ENCODE measurements at places on chromosomes 6 and 20.

- DNase-seq = no peak
These were observed 229.4 kb downstream of the TSHZ2 start for GRCh38 chr20:53201588-53201987.

DNA sequence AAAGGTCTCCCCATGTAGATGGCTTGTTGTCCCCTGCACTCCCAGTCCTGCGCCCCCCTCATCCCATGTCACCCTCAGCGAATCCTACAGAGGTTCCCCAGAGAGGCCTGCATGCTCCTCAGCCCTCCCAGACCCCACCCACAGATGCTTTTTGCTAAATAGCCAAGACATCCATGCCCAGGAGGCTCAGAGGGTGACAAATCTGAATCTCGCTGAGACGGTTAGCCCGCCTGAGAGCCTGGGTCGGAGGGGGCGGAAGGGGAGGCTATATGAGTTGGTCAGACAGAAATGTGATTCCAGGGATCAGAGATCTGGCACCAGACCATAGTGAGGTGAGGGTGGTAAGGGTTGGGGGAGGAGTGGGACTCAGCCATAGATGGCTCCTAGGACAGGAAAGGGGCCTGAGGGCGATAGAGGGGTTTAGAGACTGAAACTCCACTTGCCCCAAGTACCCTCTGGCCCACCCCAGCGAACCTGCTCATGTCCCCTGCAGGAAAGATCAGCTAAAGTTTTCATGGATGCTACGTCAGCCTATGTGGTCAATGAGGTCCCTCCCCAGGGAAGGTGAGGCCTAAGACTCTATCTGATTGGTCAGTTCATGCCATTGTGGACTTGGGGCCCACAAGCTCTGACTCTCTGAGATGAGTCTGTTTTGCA is 33.2 kb downstream of the TFEB start:
- no peak for DNase-seq

DNA sequence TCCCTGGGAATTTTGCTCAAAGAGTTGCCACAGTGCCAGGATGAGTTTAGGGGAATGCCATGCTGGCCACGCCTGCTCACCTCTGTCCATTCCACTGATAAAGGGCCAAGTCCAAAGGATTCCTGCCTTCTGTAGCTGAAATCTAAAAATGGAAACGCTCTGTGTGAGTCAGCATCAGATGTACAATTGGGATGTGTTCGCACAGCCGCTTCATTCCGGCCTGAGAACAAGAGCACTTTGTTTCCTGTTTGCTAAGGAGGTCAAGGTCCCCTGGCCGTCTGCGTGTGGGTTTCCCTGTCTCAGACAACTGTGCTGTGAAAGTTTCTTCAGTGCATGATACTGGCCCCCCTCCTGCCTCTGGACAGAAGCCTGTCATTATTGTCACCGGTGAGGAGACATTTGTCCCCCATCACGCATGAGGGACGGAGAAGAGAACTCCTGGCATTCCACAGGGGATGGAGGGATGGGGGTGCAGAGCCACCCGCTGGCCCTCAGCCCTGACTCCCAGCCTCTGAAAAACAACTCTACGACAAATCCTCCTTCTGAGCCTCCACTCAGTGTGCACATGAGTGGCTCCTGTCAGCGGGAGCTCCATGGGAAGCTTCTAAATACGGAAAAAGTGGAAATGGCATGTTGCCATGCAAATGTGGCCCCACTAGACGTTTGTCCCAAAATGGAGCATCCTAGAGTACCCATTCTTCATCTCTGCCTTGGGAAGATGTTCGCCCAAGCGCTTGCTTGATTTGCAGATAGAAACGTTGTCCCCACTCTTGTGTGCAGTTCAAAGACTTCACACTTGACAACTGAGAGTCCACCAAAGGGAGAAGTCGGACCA is 143.5 kb upstream of the AFDN start:
- no peak for DNase-seq

- no peak for DNase-seq
These were observed 173.6 kb downstream of the ANKRD60 start for GRCh38 chr20:58054780-58055373.

- no peak for DNase-seq
These were observed 159.1 kb downstream of the TFAP2C start for GRCh38 chr20:56788041-56788670.

- no peak for DNase-seq
These were observed 8.6 kb downstream of the HS3ST5 start for GRCh38 chr6:114334237-114334636.

- no peak for DNase-seq
These were observed 3.6 kb downstream of the EPB41L2 start for GRCh38 chr6:131059486-131059885.

DNA sequence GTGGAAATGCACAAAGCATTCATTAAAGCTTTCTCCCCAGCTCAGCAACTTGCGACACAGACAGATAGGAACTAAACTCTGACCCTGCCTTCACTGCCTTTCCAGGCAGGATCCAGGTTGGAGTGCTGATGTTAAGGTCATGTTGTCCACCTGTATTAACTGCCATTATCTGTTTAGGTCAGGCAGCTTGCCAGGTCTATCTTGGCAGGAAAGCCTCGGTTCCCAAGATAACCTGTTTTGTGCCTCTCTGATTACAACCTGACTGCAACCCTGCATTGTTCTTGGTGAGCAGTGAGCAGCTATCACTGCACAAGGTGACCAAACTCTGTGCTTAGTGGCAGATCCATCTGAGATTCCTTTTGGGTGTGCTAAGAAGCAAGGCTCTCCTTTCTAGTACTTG is 23.2 kb upstream of the ELOVL2 start:
- DNase-seq = no peak

DNA sequence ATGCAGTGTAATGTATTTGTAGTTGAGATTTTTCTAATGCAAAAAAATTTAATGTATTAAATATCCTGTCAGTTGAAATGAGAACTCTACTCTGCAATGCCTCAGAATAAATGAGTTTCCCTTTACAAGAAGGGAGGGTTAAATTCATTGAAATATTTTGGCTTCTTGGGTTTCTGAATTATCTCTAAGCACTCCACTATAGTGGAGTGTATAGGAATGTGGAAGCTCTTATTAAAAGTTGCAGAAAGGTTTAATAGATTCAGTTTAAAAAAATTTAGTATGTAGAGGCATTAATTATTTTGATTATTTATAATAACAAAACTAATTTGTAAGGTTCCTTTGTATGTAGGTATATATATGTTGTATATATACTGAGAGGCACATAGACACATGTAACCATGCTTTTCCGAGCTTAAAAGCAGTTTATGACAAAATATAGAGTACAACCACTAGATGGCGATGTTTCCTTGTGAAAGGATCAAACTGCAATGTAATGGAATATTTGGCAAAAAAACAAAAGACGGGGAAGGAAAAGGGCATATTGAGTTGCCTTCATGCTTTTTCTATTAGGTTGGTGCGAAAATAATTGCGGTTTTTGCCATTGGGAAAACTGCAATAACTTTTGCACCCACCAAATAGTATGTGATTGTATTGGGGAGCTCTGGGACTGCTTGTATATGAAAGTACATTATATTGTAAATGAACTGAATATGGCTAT is 144.2 kb downstream of the MYO6 start:
- DNase-seq = no peak

- DNase-seq = no peak
These were observed 568.6 kb downstream of the HAO1 start for GRCh38 chr20:7371518-7372163.

GRCh38 chr6:41008011-41008410 is 31.0 kb downstream of the UNC5CL start:
- no peak for DNase-seq

GRCh38 chr20:8208226-8208625 is 76.2 kb downstream of the PLCB1 start:
- no peak for DNase-seq

DNA sequence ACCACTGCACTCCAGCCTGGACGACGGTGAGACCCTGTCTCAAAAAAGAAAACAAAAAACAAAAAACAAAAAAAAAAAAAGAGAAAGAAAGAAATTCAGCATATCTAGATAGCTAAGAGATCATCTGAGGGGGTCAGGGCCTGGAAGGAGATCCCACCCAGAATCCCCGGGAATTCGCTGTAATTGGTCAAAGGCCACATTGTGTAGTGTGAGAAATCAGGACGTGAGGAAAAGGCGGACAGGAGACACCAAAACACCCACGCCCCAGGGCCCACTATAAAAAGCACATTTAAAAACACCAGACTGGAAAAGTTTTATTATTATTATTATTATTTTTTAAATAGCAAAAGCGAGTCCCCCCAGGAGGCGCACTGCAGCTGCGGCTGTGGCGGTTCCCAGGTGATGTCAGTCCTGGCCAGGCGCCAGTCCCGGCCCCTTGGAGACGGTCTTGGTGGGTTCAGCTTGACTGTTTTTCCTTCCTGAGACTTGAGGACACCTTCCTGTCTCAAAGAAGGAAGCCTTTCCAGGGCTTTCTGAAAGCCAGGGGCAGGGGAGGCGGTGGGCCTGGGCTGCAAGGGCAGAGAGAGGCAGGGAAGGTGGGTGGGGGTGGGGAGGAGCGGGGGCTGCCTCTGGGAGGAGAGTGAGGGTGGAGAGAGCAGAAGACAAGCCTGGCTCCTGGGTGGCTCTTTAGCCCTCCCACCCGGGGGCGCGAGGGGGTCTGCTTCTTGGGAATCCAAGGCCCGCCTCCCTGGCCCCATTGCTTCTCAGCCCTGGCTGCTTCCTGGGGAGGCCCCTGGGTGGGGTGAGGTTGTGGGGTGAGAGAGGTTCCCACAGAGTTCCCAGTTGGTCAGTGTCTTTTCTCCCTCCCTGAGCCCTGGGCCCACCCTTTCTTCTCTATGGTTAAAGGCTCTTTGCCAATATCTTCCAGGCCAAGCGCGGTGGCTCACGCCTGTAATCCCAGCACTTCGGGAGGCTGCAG is 14.5 kb downstream of the TCF15 start:
- no peak for DNase-seq

- no peak for DNase-seq
These were observed 183.0 kb upstream of the SMLR1 start for GRCh38 chr6:130644175-130644574.

DNA sequence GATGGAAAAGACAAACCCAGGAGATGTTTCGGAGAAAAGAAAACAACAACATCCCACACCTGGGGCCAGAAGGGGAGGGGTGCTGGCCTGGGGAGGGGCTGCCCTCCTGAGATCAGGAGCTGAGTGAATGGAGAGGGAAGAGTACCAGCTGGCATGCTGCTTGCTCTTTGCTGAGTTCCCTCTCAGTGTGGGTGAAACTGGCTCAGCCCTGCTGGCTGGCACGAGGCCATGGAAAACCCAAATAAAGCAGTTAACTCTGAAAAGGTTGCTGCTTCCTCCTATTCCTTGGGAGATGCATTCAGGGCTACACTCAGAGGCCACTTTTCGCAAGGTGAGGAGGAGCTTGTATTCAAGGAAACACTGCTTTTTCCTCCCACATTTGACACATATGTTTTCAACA is 8.0 kb upstream of the KCNK16 start:
- no peak for DNase-seq

DNA sequence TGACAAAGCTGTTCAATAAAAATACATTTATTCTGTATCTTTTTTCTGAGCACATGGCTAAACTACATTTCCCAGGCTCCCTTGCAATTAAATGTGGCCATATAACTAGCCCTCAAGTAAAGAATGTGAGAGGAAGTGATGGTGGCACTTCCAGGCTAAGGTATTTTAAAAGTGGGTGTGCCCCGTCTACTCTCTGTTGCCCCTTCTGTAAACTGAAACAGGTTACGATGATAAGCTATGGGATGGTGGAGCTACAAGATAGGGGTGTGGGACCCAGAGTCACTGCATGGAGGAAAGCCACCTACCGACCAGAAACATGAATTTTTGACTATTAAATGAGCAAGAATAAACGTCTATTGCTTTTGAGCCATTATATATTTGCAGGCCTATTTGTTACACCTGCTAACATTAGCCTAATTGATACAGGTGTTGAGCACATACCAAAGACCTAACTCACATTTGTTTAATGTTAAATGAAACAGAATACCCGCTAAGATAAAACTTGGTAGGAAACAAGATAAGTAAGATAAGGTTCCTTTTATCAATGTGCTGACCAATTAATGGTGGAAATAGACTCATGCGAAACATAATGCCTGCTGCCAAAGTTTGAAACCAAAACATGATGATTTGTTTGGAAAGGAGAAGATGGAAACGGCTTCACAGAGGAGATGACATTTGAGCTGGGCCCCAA is 3.1 kb downstream of the FYN start:
- DNase-seq = no peak

- DNase-seq = no peak
These were observed 19.9 kb downstream of the GRM4 start for GRCh38 chr6:34125939-34126338.

DNA sequence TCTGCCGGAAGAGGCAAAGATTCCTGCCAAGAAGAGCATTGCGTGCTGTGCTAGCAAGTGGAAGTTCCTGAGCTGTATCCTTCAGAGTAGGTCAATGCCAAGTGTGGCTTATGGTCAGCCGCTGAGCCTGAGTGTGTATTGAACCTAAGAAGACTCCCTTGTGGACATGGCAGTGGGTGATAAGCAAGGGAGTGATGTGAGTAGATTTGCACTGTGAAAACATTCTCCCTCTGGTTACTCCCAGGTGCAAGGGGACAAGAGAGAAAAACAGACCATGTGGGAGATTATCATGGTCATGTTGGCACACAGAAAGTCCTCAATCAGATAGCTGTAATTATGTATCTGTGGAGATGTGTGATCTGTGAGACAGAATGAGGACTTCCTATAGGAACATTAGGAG is 6.1 kb upstream of the TMEM74B start:
- no peak for DNase-seq

GRCh38 chr6:130725551-130725950 is 101.7 kb upstream of the SMLR1 start:
- no peak for DNase-seq

DNA sequence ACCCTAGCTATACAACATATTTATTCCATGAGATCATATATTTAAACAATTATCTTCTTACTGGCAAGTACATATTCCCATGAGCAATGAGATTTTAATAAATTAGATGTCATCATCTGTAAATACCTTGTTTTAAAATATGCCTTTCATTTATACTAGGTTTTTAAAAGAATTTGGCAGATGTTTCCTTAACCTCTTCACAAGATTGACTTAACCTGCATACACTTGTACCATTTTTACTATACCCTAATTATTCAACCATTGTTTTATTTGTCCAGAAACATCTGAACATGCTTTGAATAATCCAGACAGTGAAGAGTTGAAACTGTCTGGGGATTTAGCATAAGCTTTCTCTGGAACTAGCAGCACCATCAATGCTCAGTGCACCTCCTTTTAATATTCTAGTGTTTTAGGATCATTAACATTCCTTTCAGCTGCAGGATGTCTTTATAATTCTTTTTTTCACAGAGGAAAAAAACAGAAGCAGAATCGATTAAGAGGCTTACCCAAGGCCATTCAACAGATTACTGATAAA is 188.0 kb upstream of the TENT5A start:
- DNase-seq = no peak

GRCh38 chr6:36334832-36335459 is 1.7 kb downstream of the BNIP5 start:
- DNase-seq = no peak

DNA sequence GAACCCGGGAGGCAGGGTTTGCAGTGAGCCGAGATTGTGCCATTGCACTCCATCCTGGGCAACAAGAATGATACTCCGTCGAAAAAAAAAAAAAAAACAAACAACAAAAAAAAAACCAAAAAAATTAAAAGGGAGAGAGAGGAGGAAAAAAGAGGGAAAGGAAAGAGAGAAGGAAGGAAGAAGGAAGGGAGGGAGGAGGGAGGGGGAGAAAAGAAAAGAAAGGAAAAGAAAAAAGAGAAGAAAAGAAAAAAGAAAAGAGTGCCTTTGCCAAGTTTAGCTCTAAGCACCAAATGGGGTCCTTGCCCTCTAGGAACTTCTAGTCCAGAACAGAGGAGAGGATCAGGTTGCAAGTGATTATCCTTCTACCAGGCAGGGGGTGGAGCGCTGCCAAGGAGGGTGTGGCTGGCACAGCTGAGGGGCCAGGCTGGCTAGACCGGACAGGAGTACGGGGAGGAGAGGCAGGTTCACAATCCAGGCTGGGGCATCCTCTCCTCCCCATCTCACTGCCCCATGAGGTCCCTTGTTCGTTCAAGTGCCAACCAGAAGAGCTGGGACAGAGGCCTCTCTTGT is 19.1 kb downstream of the GNAS start:
- DNase-seq = no peak
